Omental fat pad (tissue), 4 donors: ENCODE measurements at places on chromosomes 11 and 22.

- peak; percentile 23 for DNase-seq
Observed at GRCh38 chr11:117220568-117220967, 11.3 kb downstream of the PCSK7 start.

DNA sequence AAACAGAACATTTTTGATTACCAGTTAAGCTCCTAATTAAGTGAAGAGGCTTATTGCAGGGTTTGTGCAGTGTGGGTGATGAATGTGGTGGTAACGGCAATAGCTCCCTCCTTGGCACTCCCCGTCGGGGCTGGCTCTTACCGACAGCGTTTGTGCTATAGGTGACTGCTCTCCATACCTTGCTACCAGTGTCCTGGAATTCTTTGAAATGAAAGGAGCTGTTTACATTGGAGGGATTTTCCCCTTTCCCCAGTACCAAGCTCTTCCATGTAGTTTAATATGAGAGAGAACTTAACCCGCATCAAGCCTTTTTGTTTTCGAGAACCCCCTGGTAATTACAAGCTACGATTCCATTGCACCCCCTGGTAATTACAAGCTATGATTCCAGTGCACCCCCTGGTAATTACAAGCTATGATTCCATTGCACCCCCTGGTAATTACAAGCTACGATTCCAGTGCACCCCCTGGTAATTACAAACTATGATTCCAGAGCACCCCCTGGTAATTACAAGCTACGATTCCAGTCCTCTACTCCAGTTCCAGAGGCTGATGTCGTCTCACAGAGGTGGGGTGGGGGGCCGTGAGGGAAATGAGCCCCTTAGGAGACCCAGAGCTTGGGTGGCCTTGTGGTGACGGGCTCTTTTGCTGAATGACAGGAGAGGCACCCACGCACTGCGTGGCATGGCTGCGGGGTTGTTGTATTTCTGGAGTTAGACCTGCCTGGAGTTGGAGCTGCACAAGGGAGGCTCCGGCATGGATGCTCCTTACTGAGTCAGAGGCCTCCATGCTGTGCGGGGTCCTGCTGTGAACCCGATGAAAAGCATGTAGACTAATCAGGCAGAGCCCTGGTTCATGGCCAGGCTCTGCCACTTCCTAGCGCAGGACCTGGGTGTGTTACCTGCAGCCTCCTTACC lies 205.3 kb downstream of the TBC1D22A start:
- no peak for DNase-seq

DNA sequence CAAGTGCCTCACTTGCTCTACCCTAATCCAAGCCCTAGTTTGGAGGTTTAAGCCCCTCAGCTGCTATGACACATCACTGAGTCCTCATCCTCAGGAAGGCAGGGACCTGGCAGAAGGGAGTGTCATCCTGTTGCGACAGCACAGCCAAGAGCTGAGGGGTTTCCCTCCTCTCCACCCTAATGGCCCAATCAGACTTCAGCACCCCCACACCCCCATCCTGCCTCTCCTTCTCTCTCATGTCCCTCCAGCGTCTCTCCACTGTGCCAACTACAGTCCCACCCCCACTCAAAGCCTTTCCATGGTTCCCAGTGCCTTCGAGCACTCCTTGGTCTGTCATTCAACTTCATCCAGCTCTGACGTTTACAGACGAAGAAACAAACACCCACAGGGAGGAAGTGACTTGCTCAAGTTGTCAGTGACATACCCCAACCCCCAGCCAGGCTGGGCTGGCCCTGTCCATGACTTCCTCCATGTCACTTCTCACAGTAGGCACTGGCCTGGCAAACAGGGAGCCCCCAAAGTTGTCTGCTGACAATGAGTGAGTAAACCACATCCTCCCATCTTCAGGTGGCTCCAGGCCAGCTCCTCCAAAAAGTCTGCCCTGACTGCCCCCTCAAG lies 15.6 kb downstream of the ARAP1 start:
- no peak for DNase-seq

DNA sequence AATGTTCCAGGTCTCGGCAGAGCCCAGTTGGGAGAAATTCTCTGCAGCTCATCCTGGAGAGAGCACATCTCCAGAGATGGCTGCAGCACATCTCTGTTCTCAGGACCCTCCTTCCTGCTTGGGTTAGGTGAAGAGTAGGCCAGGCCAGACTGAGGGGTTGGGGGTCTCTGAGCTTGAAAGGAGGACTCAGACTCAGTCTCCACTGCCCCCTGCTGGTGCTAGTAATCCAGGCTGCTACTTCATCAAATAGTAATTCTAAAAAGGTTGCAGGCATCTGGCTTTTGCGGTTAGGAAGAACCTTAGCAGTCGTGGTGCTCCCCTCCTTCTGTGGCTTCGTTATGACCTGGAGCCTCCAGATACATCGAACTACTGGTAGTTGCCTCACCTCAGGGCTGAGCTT lies 9.7 kb downstream of the TUB start:
- no peak for DNase-seq

GRCh38 chr11:134069426-134070341 lies 812 bp downstream of the JAM3 start:
- no peak for DNase-seq

GRCh38 chr11:99960536-99960935 lies 726.6 kb upstream of the ARHGAP42 start:
- no peak for DNase-seq

DNA sequence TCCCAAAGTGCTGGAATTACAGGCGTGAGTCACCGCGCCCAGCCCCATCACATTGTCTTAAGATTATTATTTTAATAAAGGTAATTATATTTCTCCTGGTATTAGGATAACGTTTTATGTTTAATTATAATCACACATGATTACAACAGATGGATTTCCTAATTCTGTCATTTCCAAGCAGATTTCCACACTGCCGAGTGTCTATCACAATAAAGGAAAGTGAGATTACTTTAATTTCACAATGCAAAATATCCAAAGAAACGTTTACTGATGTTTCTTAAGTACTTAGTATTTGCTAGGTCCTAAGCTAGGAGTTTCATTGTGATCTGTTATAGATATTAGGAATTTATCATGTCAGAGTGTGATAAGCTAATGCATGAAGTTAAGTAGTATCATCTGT lies 203.5 kb upstream of the CTSC start:
- DNase-seq: no peak

DNA sequence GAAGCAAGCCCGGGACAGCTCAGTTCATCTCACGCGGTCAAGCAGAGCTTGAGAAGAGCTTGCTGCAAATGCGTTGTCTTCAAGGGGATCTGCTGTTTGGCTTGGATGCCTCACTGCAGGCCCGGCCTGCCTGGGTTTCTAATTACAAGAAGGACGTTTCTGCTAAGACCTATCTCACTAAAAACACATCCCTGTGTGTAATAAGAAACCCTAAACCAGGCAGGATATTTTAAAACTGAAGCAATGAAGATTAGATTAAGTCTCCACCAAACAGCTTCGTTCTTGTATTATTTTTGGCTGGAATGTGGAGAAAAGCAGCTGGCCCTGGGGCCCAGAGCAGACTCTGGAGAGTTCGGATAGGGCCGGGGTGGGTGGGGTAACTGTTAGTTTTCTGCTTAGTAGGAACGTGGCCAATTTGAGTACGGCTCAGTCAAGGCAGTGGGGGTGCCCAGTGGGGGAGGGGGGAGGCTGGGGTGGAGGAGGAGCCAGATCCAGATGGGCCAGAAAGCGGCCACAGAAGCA lies 6.0 kb downstream of the PKNOX2 start:
- DNase-seq: no peak

- DNase-seq: no peak
Observed at GRCh38 chr11:78428773-78429172, 11.2 kb upstream of the GAB2 start.

GRCh38 chr11:14132312-14132711 lies 169.8 kb downstream of the SPON1 start:
- DNase-seq: no peak

- DNase-seq: no peak
Observed at GRCh38 chr11:73200256-73200655, 17.8 kb upstream of the P2RY2 start.

DNA sequence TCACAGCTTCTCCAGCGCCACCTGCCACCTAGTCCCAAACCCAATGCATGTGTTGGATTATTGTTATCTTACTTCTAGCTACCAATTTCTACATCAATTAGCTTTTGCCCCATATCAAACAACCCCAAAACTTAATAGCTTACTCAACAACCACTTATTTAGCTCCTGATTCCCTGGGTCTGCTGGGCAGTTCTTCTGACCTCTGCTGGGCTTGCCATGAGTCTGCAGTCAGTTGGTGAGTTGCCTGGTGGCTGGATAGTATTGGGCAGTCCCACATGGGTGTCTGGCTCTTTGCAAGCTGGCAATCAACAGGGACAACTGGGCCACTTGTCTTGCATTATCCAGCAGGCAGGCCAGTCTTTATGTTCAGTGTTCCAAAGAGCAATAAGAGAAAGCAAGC lies 13.6 kb upstream of the MS4A15 start:
- DNase-seq: no peak

- DNase-seq: no peak
Observed at GRCh38 chr11:123174196-123175183, 20.6 kb downstream of the CLMP start.

DNA sequence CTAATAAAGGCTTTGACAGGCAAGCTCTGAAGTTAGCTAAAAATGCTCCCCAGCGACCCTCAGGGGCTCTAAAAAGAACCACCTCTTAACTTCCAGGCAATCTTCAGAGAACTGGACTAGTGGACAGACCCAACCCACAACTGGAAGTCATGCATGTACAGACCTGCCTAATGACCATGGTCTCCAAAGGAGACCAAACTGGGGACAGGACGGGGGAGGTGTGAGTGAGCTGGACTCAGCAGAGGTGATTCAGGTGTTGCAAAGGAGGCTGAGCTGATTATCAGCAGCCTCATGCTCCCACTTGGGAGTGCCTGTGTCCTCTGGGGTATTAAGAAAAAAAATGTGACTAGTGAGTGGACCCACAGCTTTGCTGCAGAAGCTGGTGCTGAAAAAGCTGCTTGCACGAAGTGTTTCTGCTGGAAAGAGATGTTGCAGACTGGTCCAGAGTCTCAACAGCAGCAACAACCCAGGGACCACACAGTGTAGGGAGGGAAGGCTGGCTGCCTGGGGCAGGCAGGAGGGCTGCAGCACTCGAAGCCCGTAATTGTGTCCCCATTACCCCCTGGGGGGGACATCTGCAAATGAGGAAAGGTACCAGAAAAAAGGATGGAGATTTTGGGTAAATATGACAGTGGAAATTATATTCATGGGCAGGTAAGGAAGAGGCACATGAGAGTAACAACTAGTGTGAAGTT lies 35.3 kb downstream of the PITPNB start:
- no peak for DNase-seq

DNA sequence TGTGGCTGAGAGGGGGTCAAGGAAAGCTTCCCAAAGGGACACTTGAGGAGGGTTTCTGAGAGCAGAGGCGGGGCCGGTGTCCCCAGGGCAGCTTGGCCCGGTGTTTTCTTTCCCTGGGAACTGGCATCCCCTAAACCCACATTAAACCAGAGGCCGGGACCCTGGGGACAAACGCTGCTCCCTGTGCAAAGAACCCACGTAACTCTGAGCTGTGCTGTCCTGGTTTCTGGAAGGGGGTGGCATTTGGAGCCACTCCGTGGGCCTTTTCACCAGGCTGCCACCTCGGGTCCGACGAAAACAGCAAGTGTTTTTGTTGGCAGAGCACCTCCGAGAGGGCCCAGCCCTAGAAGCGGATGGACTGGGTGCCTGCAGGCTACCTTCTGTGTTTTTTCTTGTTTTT lies 100.2 kb upstream of the ANO1 start:
- no peak for DNase-seq

GRCh38 chr11:78299000-78299710 lies 110.4 kb downstream of the USP35 start:
- DNase-seq: no peak

- DNase-seq: peak; percentile 78
Observed at GRCh38 chr11:74672956-74673692, 58.1 kb downstream of the CHRDL2 start.
